ENCODE measurements at places on chromosomes 7 and 10.

DNA sequence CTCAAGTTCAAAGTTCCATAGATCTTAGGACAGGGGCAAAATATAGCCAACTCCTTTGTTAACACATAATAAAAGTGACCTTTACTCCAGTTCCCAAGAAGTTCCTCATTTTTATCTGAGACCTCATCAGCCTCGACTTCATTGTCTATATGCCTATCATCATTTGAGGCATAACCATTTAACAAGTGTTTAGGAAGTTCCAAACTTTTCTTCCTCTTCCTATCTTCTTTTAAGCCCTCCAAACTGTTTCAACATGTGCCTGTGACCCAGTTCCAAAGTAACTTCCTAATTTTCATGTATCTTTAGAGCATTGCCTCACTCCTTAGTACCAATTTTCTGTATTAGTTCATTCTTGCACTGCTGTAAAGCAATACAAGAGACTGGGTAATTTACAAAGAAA is 569.1 kb downstream of the ANKRD7 start:
- ATAC-seq, result no peak

DNA sequence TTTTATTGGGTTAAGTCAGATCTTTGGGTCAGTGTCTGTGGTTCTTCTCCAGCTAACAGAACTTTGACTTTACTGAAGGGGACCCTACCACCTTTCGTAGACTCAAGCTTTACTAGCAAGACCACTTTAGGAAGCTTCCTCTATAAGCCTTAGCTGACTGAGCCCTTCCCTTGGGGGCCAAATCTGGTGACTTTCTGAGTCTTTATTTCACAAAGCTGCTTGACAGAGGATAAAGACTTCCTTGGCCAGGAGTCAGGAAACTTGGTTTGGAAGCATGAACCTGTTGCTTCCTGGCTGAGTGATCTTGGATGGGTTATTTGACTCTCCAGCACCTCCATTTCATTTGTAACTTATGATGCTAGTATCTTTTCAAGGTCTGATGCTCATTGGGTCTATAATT is 466.7 kb downstream of the TYW1 start:
- ATAC-seq, result no peak

DNA sequence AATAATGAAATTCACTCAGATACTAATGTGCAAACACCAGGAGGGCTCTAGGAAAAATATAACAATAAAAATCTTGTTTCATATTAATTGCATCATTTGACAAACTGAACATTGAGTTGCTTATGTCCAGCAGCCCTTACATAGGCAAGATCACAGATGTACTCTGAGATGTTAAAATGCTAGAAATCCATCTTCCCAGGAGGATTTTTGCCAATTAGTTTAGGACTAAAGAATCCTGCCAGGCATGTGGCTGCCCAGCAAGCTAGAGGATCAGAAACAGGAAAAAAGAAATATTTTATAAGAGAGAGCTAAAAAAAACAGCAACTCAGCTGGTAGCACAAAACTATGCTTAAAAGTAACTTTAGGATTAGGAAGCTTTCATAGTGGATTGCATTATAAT is 407.8 kb downstream of the NXPH1 start:
- ATAC-seq, result no peak

- ATAC-seq, result no peak
These were observed 71.8 kb downstream of the SKAP2 start for GRCh38 chr7:26792576-26792975.

DNA sequence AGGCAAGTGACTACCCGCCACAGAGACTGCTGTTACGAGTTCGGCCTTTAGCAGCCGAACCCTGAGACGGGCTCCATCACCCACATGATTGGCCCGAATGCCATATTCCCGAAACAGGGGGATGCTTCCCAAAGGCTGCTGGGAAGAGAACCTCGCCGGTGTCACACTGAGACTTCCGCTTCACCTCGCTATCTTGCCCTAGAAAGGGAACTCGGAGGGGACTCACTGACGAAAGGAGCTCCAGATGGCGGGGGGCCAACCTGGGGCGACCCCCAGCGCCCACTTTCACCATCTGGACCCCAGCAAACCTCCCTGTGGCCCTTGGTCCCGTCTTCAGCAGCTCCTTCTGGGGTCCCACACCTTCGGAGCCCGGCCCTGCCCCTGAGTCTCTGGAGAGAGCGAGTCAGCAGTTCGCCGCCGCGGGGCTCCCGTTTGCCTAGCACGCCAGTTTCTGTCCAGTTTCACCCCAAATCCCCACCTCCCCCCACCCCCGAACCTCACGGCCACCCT is 529 bp downstream of the HPS1 start:
- ATAC-seq, result peak; percentile 75

DNA sequence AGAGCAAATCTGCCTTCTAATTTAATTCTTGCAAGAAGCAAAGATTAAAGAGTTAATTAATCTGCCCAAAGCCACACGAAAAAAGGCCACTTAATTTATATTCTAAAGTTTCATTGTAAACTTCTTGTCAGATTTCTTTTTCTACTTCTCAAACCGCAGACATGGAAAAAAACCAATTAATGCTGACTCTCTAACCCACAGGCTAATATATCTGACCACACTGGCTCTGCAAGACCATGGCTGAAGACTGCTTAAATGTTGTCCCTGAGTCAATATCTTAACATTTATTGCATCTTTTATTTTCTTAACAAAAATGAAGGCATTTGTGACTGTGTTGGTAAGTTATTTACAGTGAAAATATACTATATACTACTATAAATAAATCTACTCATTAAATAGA is 234.0 kb upstream of the SP8 start:
- ATAC-seq, result no peak

DNA sequence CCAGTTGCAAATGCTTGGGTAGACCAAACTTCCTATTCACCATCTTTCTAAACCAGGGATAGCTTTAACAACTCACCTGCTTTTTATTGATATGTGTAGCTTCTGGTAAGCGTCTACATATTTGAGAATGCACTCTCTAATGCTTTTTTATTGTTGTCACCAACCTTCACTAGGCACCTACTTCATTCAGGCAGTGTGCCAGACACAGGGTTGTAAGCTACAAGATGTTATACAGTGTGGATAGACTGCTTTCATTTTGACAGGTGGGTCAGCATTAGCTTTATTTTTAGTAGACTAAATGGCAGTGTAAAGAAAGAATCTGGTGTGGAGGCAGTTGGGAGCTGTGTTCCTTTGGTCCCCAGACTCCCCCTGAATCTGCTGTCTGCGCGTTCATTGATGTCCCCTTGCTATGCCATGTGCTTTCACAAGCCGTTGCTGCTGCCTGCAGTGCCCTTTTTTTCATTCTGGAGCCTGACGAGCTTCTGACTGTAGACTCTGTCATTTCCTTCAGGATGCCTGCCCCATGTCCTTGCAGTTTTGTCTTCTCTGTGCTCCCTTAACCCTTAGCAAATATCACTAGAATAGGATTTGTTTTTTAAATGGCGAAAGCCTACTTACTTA is 32.1 kb downstream of the NRF1 start:
- ATAC-seq, result peak; percentile 42

DNA sequence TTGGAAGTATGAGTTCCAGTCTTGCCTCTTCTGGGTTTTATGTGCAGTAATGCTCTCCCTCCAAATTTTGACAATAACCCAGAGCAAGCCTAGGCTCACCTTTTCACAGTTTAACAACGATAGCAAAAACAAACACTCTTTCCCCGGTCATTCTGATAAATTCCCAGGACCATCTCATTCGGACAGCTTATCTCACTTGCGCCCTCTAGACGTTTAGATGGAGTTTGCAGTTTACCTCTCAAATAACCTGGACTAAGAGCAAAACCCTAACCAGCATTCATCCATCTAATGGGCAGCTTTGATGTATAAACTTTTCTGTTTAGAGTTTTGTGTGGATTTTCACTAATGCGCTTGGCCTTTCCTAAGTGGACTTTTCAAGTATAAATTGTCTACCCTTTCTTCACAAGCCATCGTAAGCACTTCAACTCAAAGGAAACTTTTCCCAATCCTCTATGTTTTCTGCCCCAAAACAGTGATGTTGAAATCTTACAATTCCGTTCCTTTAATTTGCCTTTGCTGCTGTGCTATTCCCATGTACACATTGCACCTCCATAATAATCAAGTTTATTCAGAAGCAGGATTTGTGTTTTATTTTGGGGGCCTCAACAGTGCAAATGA is 114.9 kb downstream of the HDAC9 start:
- peak; percentile 65 for ATAC-seq

DNA sequence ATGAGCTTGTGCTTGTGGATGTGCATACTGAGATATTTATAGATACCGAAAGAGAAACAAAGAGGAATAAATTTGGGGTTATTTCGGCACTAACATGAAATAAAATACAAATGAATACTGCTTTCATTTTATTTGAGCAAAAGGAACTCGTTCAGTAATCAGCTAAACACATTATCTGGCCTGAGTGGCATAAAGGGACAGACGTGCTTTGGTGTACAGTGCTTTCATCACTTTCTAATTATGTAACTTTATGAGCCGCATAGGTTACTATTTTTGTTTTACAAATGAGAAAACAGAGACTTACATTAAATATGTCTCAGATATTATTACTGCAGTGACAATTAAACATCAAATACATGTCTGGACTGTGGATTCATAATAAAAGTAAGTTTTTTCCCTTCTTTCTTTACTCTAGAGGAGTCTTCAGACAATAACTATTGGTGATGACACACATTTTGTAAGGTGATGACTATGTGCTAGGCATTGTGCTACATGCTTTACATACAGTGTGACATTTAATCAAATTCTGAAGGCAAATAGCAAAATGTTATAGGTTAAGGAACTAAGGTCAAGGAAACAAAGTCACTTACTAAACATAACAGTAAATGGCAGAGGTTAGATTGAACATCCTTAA is 503.3 kb downstream of the SORCS1 start:
- ATAC-seq, result no peak

DNA sequence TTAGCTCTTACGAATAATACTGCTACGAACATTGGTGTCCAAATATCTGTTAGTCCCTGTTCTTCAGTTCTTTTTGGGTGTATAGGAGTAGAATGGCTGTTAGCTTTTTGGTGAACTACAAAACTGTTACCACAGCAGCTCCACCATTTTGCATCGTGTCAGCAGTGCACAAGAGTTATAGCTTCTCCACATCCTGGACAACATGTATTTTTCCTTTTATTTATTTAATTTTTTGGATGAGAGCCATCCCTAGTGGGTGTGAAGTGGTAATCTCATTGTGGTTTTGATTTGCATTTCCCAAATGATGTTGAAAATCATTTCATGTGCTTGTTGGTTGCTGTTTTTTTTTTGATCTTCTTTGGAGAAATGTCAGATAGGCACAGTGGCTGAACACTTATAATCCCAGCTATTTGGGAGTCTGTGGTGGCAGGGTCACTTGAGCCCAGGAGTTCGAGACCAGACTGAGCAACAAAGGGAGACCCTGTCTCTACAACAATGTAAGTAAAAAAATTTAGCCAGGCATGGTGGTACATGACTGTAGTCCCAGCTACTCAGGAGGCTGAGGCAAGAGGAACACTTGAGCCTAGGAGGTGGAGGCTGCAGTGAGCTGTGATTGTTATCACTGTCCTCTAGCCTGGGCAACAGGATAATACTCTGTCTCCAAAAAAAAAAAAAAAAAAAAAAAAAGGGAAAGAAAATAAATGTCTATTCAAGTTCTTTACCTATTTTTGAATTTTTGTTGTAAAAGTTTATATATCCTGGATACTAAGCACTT is 31.7 kb downstream of the TRIM24 start:
- ATAC-seq, result no peak

DNA sequence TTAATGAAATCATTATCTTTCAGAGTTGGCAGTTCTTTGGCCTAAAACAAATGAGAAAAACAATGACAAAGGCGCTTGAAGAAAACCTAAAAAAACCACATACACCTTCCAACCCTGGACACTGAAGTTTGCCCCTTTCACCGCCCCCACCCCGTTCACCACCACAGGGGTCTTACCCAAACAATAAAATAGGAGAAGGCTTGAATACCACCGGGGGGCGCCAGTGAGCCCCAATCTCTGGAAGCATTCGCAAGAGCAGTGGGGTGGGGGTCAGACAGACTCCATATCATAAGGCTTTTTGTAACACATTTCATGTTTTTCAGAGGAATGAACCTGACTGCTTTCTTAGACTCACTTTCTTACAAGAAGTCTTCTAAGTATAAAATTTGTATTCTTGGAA is 163.6 kb downstream of the PIP4K2A start:
- ATAC-seq, result peak; percentile 63

- no peak for ATAC-seq
These were observed 11.9 kb downstream of the RGR start for GRCh38 chr10:84256510-84257342.

GRCh38 chr7:48299580-48300169 is 128.4 kb downstream of the ABCA13 start:
- ATAC-seq, result peak; percentile 99

DNA sequence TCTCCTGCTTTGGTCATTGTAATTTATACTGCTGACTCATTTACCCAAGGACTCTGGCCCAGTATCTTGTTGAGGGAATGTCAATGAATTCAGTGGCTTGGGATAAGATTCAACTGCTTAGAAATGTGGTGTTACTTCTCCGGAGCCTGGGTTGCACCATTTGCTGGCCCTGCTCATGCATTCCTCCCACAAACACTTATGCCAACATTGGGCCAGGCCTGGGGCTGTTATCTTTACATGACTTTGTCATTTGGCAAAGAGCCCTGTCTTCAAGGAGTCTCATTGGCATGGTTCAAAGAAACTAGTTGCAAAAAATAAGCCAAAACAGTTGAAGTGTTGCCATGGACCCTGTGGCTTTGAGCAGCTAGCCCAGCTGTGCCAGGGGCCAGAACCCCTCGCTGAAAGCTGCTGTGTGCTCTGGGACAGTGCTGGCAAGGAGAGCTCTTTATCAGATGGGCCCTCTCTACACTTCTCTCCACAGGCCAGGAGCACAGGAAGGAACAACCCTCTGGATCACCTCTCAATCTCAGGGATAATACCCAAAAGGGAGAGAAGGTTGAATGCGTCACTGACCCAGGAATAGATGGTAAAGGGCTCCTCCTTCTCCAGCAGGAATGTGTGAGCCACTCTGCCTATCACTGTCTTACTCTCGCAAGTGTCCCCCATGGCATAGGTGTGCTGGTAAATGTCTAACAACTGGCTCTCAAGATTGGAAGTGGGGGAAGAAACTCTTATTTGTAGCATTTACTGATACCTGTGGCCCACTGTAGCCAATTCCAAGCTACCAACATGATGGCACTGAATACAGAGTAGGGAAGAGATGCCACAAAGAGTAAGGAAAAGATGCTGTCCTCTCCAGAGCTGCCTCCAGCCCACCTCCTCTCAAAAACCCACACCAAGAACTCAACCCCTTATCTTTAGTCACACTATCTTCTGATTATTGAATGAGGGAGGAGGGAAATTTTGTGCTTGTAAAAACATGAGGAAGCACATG is 23.5 kb upstream of the PDE1C start:
- ATAC-seq, result peak; percentile 69

- peak; percentile 43 for ATAC-seq
These were observed 417 bp downstream of the RFC2 start for GRCh38 chr7:74253835-74254128.

GRCh38 chr7:99121496-99122021 is 22.3 kb downstream of the SMURF1 start:
- ATAC-seq, result no peak

Measured in SK-N-SH treated with all-trans-retinoic acid at 6 μM for 48 hours (cell line).